ENCODE measurements at places on chromosomes 12 and 14. TPM values are rescaled to one million over a fixed set of nuclear protein-coding genes. Genes with fewer than 3 reads are reported as not detected.

The IL23A gene
- total RNA-seq = not detected

The SERPINA10 gene
- total RNA-seq = not detected

The LRRC43 gene
- total RNA-seq = 0.72 TPM

The TTC6 gene
- 0.36 TPM for total RNA-seq

The CISTR gene
- not detected for total RNA-seq

The ZFYVE21 gene
- 44.7 TPM for total RNA-seq

The SPX gene
- 0.09 TPM for total RNA-seq

The BHLHE41 gene
- 0.09 TPM for total RNA-seq

The PDZRN4 gene
- total RNA-seq = not detected

The CCNT1 gene
- total RNA-seq = 24.4 TPM

The DAO gene
- total RNA-seq = not detected

The TAS2R9 gene
- 0.09 TPM for total RNA-seq

The SERPINA9 gene
- total RNA-seq = not detected

The PALS1 gene
- total RNA-seq = 21.8 TPM

The ALG10B gene
- total RNA-seq = 2.7 TPM

The BTBD6 gene
- total RNA-seq = 50.4 TPM

The CMA1 gene
- total RNA-seq = not detected

The SLC24A4 gene
- total RNA-seq = under 0.01 TPM

The ULK1 gene
- 15.2 TPM for total RNA-seq

The OTOGL gene
- 1.4 TPM for total RNA-seq

The NDUFA9 gene
- total RNA-seq = 49.6 TPM

The SPIC gene
- not detected for total RNA-seq

The AGAP2 gene
- 0.09 TPM for total RNA-seq

The KLRC2 gene
- not detected for total RNA-seq

The RTRAF gene
- total RNA-seq = 157 TPM
